ENCODE measurements at places on chromosomes 4 and X. TPM values are rescaled to one million over a fixed set of nuclear protein-coding genes. Genes with fewer than 3 reads are reported as not detected.

DNA sequence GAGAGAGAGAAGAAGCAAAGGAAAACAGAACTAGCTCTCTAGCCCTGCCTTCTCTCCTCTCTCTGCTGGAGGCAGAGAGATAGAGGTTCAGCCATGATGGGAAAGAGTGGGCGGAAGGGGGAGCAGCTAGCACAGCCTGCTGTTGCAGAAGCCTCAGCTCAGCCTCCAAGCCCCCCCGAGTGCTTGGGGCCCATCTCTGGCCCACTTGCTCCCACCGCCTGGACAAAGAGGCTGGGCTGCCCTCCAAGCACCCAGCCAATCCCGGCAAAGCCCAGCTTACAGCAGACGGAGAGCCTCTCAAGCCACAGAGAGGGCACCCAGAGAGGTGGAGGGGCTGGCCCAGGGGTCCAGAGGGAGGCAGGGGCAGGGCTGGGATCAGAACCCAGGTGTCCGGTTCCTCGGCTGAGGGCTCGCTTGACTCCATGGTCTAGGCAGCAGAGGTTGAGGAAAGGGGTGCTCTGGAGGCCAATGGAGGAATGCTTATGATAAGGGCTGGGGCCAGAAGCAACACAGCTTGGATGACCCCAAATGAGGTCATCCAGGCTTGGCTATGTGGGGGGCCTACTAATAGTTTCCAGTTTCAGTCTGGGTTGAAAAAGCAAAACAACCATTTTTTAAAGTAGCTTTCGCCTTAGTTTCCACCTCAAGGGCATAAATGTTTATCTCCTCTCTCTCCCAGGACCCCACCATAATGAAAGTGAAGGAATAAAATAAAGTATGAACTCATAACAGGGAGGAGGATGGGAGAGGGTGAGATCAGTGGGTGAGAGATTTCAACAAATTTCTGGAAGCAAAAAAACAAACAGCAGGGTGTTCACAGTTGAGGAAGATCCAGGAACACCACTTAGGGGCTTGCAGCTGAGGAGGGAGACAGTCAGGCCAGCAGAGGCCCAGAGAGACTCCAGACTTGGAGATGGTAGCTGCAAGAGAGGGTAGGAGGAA, 24.9 kb upstream of the IQSEC2 start:
- DNase-seq = peak; percentile 29

- DNase-seq = no peak
These were observed 156.6 kb downstream of the FAM13A start for GRCh38 chr4:88900432-88900831.

GRCh38 chr4:80448056-80448455, 112.5 kb downstream of the CFAP299 start:
- DNase-seq = no peak

DNA sequence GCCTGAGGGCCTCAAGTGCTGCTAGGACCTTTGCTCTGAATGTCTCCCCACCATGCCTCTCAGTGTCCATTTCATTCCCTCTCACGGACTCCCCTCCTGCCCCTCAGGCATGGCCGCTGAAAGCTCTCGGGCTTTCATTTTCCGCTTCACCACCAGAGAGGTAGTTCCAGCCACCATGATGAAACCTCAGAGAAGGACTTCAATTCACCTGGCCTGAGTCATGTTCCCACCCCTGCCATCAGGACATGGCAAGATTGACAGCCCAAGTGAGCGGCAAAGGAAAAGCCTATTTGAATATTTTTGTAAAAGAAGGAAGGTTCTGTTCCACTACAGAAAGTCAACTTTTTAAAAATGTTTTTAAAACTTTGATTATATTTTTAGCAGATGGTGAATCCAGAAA, 249.3 kb upstream of the GALNT7 start:
- no peak for DNase-seq

- no peak for DNase-seq
These were observed 7.5 kb downstream of the KLHL15 start for GRCh38 chrX:24019448-24019847.

DNA sequence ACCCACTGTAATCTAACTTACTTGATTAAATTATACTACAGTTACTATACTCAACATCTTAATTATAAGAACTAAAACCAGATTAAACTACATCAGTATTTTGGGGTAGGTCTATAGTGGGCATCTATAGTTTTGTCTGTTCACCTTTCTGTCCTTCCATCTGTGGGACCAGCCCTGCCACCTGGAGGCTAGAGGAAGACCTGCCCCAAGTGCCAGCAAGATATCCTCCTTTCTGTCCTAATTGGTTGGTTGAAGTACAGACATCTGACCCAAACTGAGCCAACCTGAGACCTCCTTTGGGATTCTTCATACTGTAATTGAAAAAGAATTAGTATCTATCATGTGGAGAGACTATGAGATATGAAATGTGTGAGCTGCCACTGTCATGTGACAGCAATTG, 172.2 kb upstream of the TLL1 start:
- DNase-seq = no peak

DNA sequence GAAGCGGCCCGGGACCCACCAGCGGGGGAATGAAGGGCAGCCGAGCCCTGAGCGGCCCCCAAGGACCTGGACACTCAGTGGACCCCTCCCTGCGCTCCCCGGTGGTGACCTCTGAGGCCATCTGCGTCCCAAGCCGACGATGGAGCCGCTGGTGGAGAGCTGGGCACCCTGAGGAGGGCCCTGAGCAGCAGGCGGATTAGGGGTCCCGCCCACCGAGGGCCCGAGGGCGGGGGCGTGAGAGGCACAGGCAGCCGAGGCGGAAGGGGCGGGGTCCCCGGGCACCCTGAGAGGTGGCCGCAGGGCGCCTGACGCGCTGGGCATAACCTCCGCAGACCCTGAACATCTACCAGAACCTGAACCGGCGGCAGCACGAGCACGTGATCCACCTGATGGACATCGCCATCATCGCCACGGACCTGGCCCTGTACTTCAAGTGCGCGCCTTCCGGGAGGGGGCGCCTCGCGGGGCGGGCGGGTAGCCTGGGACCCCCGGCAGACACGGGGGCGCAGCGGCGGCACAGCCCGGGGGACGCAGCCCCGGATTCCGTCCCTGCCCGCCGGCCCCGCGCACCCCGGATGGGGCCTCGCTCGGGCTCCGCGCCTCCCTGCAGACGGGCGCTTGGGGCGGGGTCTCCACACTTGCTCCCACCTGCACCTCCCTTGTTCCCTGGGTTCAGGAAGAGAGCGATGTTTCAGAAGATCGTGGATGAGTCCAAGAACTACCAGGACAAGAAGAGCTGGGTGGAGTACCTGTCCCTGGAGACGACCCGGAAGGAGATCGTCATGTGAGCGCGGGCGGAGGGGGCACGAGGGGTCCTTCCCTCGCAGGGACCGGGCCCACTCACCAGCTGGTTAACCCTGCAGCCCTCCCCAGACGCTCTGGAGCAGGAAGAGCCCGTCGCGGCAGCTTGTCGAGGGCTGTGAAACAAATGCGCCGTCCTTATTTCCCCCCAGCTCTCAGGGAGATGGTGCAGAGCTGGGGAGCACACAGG, 10.3 kb downstream of the ATP5ME start:
- DNase-seq = peak; percentile 71

Gene ARMCX4
- polyA plus RNA-seq = 18.8 TPM

Gene PHOX2B
- not detected for polyA plus RNA-seq

Gene CT45A5
- polyA plus RNA-seq = not detected

Gene GIMD1
- polyA plus RNA-seq = not detected

DNA sequence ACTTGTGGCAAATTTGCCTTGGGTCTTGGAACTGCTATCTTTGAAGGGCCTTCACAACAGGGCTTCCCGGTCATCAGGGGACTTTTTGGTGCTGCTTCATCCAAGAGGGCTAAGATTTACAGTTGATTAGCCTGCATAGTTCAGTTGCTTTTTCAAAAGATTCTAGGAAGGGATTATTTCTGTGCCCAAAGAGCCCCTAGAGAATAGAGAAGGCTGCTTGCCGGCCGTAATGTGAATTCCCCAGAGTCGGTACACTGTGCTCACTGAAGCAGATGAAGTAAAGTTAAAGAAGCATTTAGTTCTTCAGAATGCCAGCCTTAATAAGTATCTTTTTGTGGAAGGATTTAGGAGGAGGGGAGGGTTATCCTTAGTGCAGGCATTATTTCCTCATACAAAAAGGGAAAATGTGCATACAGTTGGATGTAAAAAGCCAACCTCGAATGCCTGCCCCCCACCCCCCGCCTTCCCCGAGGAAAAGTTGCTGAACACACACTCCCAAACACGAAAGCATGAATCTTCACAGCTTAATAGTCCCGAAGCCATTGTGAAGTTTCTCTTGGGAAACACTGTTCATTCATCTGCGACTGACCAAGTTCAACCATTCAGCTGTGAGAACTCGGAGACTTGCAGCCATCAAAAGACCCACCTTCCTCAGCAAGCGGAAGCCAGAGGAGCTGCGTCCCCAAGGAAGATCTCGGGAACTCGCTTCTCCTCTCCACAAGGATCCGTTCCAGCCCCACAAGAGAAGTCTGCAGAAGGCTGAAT, 47.6 kb downstream of the ANOS1 start:
- no peak for DNase-seq

GRCh38 chrX:150663073-150663472, 30.1 kb upstream of the MTMR1 start:
- DNase-seq = no peak

Gene C4orf51
- polyA plus RNA-seq = not detected

GRCh38 chr4:146398896-146399445, 122.8 kb downstream of the SLC10A7 start:
- no peak for DNase-seq

Gene GPRIN3
- polyA plus RNA-seq = 1.7 TPM

Gene SMIM43
- polyA plus RNA-seq = 0.40 TPM

Gene SUPT20HL2
- 0.23 TPM for polyA plus RNA-seq

Gene LRRC66
- 0.24 TPM for polyA plus RNA-seq

Gene ALB
- polyA plus RNA-seq = 0.20 TPM

- peak; percentile 22 for DNase-seq
These were observed 449.8 kb downstream of the C4orf33 start for GRCh38 chr4:129545599-129546278.

Gene VSIG1
- polyA plus RNA-seq = 0.04 TPM

Gene AVPR2
- polyA plus RNA-seq = not detected

Gene REPS2
- 2.1 TPM for polyA plus RNA-seq

DNA sequence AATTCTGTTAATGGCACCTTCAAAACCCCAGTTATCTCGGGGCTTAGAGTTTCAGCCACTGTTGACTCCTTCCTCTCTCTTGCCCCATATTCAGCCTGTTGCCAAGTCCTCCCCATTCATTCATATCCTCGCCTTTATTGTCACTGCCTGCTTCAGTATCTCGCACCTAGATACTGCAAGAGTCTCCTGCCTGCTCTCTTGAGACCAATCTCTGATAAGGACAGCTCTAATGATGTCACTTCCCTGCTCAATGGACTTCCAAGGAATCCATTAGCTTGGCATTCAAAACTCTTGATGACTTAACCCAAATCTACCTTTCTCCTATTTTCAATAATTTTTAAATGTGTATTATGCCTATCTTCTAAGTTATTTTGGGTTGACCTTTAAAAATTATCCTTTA, 1.1 kb upstream of the UBE2A start:
- no peak for DNase-seq

GRCh38 chr4:65791812-65792308, 121.6 kb upstream of the EPHA5 start:
- DNase-seq = no peak

DNA sequence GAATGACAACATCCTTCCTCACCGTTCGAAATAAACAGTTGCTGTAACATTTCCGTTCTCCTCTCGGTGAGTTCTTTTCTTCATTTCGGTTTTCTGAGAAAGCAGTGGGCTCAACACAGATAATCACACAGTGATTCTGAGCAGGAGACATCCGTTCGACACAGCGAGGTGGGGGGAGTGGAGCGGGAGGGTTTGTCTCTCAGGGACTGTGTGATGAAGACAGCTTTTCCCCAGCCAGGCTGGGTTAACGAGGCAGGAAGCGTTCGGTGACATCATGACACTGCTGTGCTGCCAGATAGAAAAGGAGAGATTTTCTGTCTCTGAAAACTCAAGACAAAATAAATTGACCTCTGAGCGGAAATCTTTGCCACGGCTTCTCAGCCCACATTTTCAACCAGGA, 119.3 kb downstream of the CRLF2 start:
- no peak for DNase-seq

DNA sequence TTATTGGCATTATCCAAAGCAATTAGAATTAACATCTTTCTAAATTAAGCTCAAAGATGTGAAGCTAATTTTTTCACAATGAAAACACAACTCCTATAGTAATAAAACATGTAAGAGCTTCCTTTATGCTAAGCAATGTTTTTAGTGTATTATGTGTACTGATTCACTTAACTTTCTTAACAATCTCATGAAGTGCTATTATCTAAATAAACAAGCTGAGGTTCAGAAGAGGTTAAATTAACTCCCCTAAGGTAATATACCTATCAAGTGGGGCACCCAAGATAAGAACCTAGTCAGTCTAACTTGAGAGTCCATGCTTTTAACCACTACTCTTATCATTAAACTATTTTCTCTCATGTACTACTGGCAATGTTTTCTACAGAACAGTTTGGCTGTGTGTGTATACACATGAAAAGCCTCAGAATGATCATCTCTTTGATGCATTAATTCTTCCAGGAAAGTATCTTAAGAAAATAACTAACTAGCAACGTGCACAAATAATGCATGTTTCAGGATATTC, 13.6 kb downstream of the G3BP2 start:
- no peak for DNase-seq

DNA sequence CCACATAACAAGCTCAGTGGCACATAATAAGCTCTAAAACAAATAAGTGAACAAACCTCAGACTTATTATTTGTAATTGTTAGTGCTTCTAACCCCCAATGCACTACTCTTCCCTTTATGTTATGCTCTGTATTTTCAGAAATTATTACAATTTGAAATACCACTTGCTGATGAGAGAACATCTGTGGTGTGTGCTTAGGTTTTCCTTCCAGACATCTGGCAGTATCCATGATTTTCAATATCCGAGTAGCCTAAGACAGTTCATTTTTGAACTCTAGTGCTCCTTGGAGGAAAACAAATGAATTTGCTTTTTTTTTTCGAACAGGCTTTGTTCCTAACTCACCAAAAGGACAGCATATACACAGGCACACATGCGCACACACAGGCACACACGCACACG, 278.7 kb upstream of the CLNK start:
- DNase-seq = no peak

Gene GYPA
- not detected for polyA plus RNA-seq

Gene ASB5
- polyA plus RNA-seq = 0.11 TPM

GRCh38 chr4:155526452-155527169, 140.0 kb upstream of the GUCY1A1 start:
- DNase-seq = no peak

Gene SHROOM4
- polyA plus RNA-seq = 2.8 TPM

DNA sequence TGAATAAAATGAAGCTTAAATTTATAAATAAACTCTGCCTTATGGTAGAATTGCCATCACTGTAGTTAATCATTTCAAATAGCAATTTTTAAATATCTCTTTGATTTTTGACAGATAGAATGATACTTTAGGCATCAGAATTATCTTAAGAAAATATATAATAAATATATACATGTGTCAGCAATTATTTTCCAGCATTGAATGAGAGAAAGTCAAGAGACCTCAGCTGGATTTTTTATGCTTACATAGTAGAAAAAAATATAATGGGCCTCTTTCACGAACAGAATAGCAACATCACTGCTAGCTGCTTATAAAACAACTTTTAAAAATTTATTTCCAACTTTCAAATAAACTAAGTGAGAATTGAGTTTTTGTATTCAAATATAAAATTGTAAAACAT, 424.0 kb upstream of the MAGEB16 start:
- DNase-seq = no peak

Gene SPANXA2
- not detected for polyA plus RNA-seq

Gene COX18
- 11.6 TPM for polyA plus RNA-seq

Gene HSD17B13
- polyA plus RNA-seq = 0.48 TPM

Gene MAP9
- polyA plus RNA-seq = 7.6 TPM

Measured in ovary (tissue), 10 donors.